ENCODE measurements at places on chromosomes 5 and 9.

GRCh38 chr9:124626276-124626675 lies 119.1 kb upstream of the NR5A1 start:
- peak; percentile 18 for DNase-seq

- DNase-seq: no peak
Measured at GRCh38 chr5:96857454-96857853, 18.8 kb upstream of the ERAP2 start.

DNA sequence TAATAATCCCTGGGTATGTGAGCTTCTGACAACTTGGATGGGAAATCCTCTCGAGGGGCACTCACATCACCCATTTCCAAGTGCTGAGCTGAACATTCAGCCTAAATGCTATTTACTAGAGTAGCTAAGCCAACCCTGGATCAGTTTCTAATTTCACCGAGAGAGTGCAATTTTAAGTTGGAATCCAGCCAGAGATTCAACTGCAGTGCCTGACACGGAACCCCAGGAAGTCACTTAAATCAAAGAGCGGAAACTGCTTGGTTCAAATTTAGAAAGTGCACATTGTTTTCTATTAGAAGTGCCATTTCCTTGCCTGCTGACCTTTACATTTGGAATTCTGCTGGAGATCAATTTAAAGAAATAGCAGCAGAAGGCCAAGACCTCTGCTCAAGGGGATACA lies 8.8 kb downstream of the SPRY4 start:
- peak; percentile 71 for DNase-seq

- DNase-seq: no peak
Measured at GRCh38 chr9:109164042-109164441, 3.0 kb downstream of the FRRS1L start.

- peak; percentile 85 for DNase-seq
Measured at GRCh38 chr5:122183098-122183787, 53.9 kb downstream of the ZNF474 start.

DNA sequence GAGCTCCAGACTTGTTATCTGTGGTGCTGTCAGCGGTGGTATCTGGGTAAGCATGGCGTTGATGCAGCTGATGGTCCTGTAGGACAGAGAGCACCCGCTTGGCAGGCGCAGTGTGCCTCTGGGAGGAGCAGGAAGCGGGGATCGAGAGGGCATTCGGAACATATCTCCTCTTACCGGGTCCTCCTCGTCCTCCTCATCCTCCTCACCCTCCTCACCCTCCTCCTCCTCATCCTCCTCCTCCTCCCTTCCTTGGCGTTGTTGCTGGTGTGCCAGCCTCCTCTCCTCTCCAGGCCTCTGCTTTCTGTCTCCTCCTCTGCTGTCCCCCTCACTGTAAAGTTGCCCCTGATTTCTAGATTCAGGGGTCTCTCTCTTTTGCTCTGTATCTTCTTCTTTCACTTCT lies 21.2 kb downstream of the ECM2 start:
- no peak for DNase-seq

DNA sequence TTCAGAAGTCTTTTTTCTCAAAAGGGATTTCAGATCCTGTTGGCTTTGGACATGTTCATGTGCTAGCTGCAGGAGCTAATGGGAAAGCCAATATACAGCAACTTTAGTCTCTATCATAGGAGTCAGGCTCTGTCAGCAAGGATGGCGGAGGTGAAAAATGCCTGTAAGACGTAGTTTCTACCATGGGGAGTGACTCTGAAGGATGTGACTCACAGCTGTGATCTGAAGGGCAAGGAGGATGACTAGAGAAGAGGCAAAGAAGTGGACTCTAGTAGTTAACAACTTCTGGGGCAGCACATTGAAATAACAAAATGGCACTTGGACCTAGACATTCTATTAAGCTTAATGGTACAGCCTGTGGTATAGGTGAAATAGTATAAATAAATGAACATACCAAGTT lies 3.1 kb upstream of the NDUFS4 start:
- peak; percentile 56 for DNase-seq

- DNase-seq: no peak
Measured at GRCh38 chr9:131691969-131692611, 47.8 kb downstream of the RAPGEF1 start.

GRCh38 chr5:2370626-2371418 lies 380.7 kb downstream of the IRX2 start:
- no peak for DNase-seq

DNA sequence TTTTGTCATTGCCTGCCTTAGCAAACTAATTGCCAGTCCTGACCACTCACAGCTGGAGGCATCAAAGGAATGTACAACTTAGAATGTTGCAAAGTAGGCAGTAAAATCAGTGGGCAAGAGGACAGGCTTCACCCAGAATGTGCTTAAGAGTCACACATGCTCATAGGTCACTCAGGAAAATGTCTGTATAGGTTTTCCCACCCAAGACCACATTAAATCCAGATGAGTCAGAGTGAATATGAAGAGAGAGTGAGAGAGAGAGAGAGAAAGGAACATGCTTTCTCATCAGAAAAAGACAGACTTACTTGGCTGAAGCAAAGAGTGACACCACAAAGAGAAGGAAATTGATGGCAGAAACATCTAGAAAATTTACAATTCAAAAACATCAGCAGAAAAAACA lies 37.9 kb downstream of the PLEKHG4B start:
- DNase-seq: peak; percentile 65

- no peak for DNase-seq
Measured at GRCh38 chr9:129949821-129950220, 93.2 kb downstream of the FNBP1 start.

- no peak for DNase-seq
Measured at GRCh38 chr5:157590478-157590877, 14.9 kb upstream of the ADAM19 start.

- DNase-seq: no peak
Measured at GRCh38 chr9:4024281-4024777, 275.5 kb downstream of the GLIS3 start.

- DNase-seq: no peak
Measured at GRCh38 chr9:90795084-90795483, 6.5 kb upstream of the SYK start.

All from iris pigment epithelial cell (primary cell).